ENCODE measurements at places on chromosomes 12 and 14. TPM values are rescaled to one million over a fixed set of nuclear protein-coding genes. Genes with fewer than 3 reads are reported as not detected.

DNA sequence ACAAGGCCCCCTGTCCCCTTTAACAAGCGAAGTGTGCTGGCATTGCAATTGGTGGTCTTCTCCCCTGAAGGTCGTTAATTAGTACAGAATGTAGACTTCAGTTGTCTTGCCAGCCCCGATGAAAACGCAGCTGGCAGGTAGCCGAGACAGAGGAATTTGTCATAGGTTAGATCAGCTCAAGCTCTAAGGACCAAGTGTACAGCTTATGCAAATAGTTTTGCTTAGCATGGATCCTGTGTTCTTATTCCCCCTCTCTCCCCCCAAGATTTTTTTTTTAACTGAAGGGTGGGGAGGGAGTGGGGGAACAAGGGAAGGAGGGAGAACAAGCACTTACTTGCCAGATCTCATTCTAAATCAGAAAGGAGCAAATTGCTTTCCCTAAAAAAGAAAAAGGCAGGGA lies 58.6 kb upstream of the PARP11 start:
- no peak overlapping the region for H3K27ac ChIP-seq
- no peaks in the 10 kb centered on the region for H3K36me3 ChIP-seq
- H3K4me1 ChIP-seq = no peaks in the 10 kb centered on the region
- H3K27me3 ChIP-seq = peaks cover 27% of the 10 kb centered on the region
- no peak for DNase-seq
- H3K4me3 ChIP-seq = no peak overlapping the region

DNA sequence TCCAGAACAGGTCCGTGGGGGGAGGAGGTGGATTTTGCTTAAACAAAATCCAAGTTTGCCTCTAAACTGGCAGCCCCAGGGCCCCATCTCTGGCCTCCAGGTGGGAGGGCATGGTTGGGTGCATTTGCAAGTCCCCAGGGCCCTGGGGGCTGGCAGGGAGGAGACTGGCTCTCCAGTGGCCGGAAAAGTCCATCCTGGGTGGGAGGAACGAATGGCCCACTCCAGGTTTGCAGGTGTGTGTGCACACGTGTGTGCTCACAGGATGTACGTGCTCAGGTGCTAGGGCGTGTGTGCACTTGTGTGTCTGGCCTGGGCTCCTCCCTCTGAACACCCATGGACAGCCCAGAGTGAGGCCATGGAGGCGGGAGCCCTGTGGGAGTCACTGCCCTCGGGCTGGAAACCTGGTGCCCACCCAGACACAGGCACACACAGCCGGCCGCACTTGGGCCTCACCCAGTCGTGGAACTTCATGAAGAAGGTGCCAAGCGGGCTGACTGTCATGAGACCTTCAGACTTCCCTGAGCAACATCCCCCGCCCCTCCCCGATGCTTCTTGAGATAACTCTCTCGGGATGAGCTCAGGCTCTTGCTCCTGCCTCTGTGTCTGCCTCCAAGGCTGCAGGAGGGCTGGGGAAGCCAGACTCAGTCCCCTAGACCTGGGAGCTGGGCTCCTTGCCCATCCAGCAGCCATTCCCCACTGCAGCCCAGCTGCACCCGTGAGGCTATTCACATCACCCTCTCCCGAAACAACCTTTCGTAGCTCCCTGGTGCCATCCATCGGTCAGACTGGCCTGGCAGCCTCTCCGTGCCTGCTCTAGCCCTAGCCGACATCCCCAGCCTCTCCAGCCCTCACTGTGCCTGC lies 9.4 kb downstream of the AHNAK2 start:
- DNase-seq = no peak
- H3K4me3 ChIP-seq = no peak overlapping the region
- peak overlapping the region; percentile 92 for H3K27ac ChIP-seq
- no peaks in the 10 kb centered on the region for H3K36me3 ChIP-seq

- H3K4me3 ChIP-seq = no peak overlapping the region
- peaks cover 46% of the 10 kb centered on the region for H3K27me3 ChIP-seq
- no peak overlapping the region for H3K27ac ChIP-seq
- no peaks in the 10 kb centered on the region for H3K36me3 ChIP-seq
- H3K4me1 ChIP-seq = peaks cover 7% of the 10 kb centered on the region
Measured at GRCh38 chr12:78866518-78866917, 1.9 kb downstream of the SYT1 start.

GRCh38 chr12:122932207-122932606 lies 34.1 kb downstream of the ABCB9 start:
- H3K27ac ChIP-seq = no peak overlapping the region
- no peak overlapping the region for H3K4me3 ChIP-seq
- no peaks in the 10 kb centered on the region for H3K27me3 ChIP-seq
- H3K36me3 ChIP-seq = no peaks in the 10 kb centered on the region

- H3K4me1 ChIP-seq = peaks cover 24% of the 10 kb centered on the region
- no peaks in the 10 kb centered on the region for H3K36me3 ChIP-seq
- peak overlapping the region; percentile 79 for H3K4me3 ChIP-seq
Measured at GRCh38 chr14:89955022-89955744, 544 bp upstream of the TDP1 start.

GRCh38 chr14:22220427-22220826 lies 368.6 kb downstream of the DAD1 start:
- H3K4me1 ChIP-seq = no peaks in the 10 kb centered on the region
- H3K27me3 ChIP-seq = no peaks in the 10 kb centered on the region
- no peaks in the 10 kb centered on the region for H3K36me3 ChIP-seq
- no peak overlapping the region for H3K27ac ChIP-seq
- no peak for DNase-seq

- no peak overlapping the region for H3K4me3 ChIP-seq
- DNase-seq = no peak
- H3K27ac ChIP-seq = no peak overlapping the region
- H3K27me3 ChIP-seq = no peaks in the 10 kb centered on the region
- H3K4me1 ChIP-seq = no peaks in the 10 kb centered on the region
Measured at GRCh38 chr12:120071493-120072020, 45.0 kb downstream of the RAB35 start.

- H3K4me1 ChIP-seq = no peaks in the 10 kb centered on the region
- no peaks in the 10 kb centered on the region for H3K36me3 ChIP-seq
- DNase-seq = peak; percentile 14
- H3K4me3 ChIP-seq = peak overlapping the region; percentile 22
- peaks cover 3% of the 10 kb centered on the region for H3K27me3 ChIP-seq
- peak overlapping the region; percentile 36 for H3K27ac ChIP-seq
Measured at GRCh38 chr14:105860615-105861580, 334.5 kb downstream of the TMEM121 start.

GRCh38 chr12:39007619-39008018 lies 102.2 kb upstream of the CPNE8 start:
- DNase-seq = no peak
- H3K4me1 ChIP-seq = no peaks in the 10 kb centered on the region
- H3K27me3 ChIP-seq = no peaks in the 10 kb centered on the region
- H3K27ac ChIP-seq = no peak overlapping the region
- H3K36me3 ChIP-seq = no peaks in the 10 kb centered on the region

DNA sequence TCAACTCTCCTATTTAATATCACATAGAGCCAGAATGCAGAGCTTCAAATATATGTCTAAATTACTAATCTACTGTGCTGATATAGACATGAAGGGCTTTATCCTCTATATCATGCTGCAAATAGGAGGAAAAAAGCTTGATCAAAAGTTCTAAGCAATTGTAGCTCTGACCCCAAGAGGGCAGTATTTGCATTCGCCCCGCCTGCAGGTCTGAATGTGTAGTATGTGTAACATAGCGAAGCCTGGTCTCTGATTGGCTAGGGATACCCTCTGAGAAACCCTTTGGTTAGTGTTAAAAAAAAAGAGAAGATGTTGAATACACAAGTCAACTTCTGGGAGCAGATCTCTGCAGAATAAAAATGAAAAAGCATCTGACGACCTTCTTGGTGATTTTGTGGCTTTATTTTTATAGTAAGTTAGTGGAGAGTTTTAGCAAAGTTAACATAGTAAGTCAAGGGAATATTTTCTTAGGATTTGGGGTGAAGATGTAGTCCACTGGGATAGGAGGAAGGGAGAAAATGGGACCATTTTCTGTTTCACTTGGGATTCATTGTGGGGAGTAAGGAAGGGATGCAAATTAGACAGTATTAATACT lies 151.6 kb upstream of the OR4E1 start:
- H3K27ac ChIP-seq = no peak overlapping the region
- DNase-seq = no peak
- peaks cover 17% of the 10 kb centered on the region for H3K27me3 ChIP-seq
- no peak overlapping the region for H3K4me3 ChIP-seq
- H3K4me1 ChIP-seq = no peaks in the 10 kb centered on the region
- H3K36me3 ChIP-seq = no peaks in the 10 kb centered on the region

Gene DIO3
- 2.9 TPM for total RNA-seq

Gene PPP1R13B
- 31.0 TPM for total RNA-seq

Gene PIWIL1
- not detected for total RNA-seq

Gene TOMM20L
- total RNA-seq = not detected

Gene SERPINA9
- total RNA-seq = not detected

All from transverse colon (tissue), 4 donors.